Forelimb muscle (tissue), 1 donor: ENCODE measurements at places on chromosomes 5 and 9.

GRCh38 chr5:147481874-147482705 lies 27.8 kb downstream of the DPYSL3 start:
- no peak for DNase-seq

DNA sequence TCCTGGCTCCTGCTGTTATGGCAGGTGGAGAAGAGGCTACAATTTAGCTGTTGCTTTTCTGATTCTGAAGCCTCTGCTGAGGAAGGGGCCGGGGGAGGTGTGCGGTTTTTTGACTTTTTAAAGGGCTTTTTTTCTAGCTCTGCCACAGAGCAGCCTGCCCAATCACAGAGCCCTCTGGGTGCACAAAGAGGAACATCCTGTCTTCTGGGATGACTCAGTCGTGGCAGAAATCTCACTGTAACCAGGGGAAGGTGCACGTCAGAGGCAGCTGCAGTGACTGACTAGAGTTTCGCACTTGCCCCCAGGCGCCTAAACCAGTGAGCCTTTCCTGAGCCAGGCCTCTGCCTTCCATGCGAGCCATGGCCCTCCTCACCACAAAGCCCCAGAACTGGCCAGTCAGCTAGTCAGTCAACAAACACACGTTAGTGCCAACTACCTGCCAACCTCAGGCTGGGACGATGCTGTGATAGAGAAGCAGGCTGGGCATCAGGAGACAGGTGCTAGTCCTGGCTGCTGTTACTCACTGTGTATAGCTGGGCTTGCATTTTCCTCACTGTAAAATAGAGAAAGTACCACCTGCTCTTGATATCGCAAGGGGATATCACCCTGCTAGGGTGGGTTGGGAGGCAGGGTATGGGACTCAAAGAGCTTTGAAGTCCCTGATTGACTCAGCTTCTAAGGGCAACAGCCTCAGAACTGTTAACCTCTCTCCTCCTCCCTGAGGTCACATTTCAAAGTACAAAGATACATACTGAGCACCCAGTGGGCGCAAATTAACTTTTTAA lies 2.2 kb downstream of the AKNA start:
- DNase-seq, result no peak

DNA sequence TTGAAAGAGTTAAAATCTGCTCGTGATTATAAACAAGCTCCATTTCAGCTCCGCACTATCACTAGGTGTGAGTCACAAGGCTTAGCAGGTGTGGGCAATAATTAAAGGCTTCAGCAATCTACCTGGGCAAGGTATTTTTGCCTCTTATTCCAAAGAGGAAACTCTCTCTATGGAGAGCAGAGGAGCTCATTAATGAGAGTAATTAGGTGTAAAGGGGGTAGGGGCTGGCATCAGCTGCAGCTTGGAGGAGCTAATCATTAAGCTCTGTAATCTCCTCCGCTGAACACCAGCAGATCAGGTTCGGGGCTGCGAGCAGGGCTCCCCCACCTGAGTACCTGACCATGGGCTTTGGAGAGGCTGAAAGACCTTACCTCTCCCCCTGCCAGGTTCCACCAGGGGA lies 129.2 kb downstream of the CRB2 start:
- no peak for DNase-seq

DNA sequence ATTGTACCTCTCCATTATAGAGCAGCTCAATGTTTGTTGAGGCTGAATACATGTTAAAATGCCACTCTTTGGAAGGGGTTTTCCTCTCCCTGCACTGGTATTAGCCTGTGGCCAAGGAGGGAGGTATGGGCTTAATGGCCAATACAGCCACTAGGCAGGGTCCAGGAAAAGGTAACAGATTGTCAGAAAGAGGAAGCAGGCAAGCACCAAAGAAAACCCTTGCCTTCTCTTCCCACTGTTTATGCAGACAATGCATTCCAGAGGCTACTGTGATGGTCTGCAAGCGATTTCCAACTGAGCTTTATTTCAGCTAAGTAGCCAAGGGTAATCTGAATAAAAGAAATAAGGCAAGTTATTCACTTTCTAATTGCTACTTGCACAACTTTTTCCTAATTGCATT lies 95.3 kb upstream of the SLC27A6 start:
- DNase-seq, result no peak

DNA sequence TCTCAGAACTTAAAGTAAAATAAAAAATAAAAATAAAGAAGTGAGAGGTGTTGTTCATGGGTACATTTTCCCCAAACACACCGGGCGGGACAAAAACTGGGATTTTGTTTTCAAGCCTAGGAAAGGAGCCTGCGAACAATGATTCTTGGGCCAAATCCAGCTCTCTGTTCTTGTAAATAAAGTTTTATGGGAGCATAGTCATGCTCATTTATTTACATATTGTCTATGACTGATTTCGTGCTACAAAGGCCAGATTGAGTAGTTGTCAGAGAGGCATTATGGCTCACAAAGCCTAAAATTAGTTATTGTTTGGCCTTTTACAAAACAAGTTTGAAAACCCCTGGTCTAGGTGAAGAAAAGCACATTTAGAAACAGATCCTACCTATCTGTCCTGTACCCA lies 821.0 kb upstream of the GRAMD2B start:
- DNase-seq, result no peak

DNA sequence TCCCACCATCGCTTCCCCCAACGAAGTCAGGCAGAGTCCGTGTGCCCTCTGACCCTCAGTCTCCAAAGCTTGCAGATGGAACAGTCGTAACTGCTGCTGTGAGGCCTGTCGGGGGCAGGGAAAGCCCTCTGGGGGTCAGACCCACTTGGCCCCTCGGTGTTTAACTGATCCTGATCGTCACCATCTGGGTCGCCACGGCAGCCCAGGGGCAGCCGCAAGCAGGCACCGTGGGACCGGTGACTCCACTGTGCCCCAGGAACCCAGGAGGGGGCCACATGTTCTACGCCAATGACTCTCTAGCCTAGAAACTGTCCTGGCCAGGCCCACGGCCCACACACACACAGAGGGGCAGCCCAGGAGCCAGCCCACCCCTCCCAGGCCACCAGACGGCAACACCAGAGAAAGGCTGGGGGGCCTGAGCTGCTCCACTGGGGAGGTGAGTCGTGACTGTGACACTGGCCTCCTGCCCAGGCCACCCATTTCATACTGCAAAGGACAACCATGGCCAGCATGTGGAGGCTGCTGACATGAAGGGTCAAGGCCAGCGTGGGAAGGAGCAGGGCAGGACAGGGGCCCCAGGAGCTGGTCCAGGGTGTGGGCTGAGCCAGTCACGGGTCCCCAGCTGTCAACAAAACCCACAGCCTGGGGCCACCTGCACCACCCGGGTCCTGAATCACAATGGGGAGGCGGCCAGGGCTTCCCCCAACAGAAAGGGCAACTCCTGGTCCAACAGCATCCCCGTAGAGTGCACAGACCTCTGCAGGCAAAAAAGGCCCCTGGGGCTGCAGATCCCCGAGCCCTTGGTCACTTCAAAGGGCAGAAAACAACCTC lies 20.8 kb downstream of the VAV2 start:
- no peak for DNase-seq

GRCh38 chr5:16886366-16886736 lies 49.7 kb downstream of the MYO10 start:
- no peak for DNase-seq

- no peak for DNase-seq
Measured at GRCh38 chr9:110936719-110937452, 101.4 kb downstream of the LPAR1 start.

DNA sequence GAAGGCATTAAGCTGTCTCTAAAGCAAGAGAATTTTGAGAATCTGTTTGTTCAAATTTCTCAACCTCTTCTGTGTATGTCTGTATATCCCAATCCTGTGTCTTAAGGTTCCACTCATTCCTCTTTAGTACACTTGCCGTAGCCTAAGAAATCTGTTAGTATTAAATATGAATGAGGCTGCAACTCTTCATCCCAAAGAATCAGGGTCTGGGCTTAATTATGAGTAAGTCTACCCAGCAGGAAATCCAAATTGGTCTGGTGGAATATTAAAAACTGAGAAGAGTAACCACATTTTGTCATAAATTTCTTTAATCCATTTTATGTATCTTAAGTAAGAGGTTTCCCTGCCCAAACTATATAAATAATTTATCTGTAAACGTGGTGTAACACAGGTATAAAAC lies 1171.2 kb downstream of the CDH12 start:
- no peak for DNase-seq

GRCh38 chr9:87179553-87180340 lies 232.4 kb upstream of the GAS1 start:
- no peak for DNase-seq

GRCh38 chr5:62576570-62577170 lies 1.9 kb upstream of the LRRC70 start:
- no peak for DNase-seq

GRCh38 chr9:137988051-137988450 lies 110.5 kb downstream of the CACNA1B start:
- DNase-seq, result no peak

- DNase-seq, result no peak
Measured at GRCh38 chr9:129863059-129863690, 27.9 kb downstream of the USP20 start.

DNA sequence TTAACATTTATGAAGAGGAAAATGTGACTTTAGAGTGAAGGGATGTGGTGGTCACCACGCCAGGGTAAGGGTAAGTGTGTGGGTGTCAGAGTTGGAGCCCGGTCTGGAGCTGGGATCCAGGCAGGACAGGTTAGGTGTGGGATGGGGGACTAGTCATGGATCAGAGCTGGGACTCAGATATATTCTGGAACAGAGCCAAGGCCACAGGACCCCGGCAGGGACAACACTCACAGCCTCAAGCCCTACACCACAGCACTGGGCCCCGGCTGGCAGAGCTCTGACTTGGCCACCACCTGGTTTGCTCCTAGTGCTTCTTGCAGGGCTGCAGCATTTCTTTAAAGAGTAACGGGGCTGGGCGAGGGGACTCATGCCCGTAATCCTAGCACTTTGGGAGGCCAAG lies 47.4 kb downstream of the C5orf15 start:
- DNase-seq, result no peak

GRCh38 chr5:116453988-116454411 lies 120.6 kb downstream of the SEMA6A start:
- no peak for DNase-seq

GRCh38 chr9:1267141-1267570 lies 217.0 kb downstream of the DMRT2 start:
- no peak for DNase-seq

GRCh38 chr9:26012797-26013196 lies 334.6 kb upstream of the TUSC1 start:
- DNase-seq, result no peak

GRCh38 chr9:16873126-16873802 lies 2.8 kb upstream of the BNC2 start:
- DNase-seq, result no peak

DNA sequence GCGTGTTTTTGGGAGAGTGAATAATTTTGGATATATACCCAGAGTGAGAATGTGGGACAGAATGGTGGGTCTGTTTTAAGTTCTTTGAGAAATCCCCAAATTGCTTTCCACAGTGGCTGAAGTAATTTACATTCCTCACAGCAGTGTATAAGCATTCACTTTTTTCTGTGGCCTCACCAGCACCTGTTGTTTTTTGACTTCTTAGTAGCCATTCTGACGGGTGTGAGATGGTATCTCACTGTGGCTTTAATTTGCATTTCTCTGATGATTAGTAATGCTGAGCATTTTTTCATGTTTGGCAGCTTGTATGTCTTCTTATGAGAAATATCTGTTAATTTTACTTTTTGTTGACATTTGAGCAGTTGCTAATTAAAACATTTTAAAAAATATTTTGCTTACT lies 9.4 kb upstream of the SPATA31D1 start:
- DNase-seq, result no peak

DNA sequence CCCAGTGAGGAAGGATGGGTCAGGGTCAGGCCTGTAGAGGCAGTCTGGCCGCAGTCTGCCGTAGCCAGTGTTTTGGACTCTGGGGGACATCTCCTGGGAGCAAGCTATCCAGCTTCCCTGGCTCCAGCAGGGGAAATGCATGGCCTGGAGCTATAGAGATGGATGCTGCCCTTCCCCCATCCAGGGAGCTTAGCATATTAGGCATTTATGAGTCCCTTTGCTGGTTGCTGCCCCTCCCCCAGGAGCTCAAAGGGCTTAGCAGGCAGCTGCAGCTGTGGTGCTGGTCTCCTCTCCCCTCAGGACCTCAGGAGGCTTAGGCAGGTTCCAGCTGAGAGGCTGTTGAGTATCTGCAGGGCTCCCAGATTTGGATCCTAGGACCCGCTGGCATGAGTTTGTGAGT lies 1158.7 kb downstream of the DTWD2 start:
- DNase-seq, result no peak

GRCh38 chr9:136538599-136539426 lies 7.0 kb downstream of the NOTCH1 start:
- DNase-seq, result no peak

GRCh38 chr9:36862206-36863145 lies 171.6 kb downstream of the PAX5 start:
- no peak for DNase-seq

- DNase-seq, result peak; percentile 14
Measured at GRCh38 chr9:131799177-131799823, 59.4 kb upstream of the RAPGEF1 start.

DNA sequence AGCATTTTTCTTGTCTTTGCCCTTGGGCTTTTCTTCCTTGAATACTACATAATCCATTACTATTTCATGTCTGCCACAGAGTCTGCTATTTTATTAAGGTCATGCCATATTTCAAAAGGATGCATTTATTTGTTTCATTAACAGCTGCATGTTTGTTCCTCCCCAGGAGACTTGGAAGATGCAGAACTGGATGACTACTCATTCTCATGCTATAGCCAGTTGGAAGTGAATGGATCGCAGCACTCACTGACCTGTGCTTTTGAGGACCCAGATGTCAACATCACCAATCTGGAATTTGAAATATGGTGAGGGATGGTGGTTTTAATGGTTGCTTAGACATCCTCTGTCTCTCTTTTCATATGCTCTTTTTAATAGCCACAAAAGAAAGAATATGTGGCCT lies 4.0 kb downstream of the IL7R start:
- DNase-seq, result no peak

DNA sequence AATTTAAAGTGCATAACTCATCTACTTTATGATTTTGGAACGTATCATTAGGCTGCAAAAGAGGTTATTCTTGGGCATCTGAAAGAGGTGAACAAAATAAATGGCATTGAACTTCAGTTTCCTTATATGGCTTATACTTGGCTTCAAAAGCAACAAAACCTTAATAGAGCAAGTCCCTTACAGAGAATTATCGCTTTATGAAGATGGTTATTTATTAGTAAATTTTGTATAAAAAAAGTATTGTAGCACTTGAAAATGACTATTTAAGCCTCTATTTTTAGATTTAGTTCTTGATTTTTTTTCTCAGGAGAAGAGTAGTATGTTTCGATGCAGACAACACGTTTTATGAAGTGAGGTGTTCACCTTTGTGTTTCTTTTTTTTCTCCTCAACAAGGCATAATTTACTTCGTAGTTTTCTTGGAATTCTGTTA lies 2.0 kb downstream of the ERBIN start:
- DNase-seq, result no peak

- no peak for DNase-seq
Measured at GRCh38 chr9:9750719-9751118, 862.1 kb downstream of the PTPRD start.

- no peak for DNase-seq
Measured at GRCh38 chr9:19998823-19999455, 210.1 kb upstream of the SLC24A2 start.

DNA sequence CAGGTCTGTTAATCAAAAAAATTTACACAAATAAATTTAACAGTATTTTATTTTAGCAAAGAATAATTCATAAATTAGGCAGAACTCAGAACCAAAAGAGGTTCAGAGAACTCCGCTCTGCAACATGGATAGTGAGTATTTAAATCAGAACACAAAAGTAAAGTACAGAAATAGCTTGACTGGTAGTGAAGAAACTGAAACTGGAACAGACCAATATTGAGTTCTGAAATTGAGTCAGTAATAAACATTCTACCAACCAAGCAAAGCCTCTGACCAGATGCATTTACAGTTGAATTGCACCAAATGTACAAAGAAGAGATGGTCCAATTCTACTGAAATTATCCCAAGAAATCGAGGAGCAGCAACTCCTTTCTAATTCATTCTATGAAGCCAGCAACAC lies 1542.8 kb downstream of the EFNA5 start:
- DNase-seq, result no peak
